Body of pancreas (tissue), 4 donors: ENCODE measurements at places on chromosomes 11 and 22.

DNA sequence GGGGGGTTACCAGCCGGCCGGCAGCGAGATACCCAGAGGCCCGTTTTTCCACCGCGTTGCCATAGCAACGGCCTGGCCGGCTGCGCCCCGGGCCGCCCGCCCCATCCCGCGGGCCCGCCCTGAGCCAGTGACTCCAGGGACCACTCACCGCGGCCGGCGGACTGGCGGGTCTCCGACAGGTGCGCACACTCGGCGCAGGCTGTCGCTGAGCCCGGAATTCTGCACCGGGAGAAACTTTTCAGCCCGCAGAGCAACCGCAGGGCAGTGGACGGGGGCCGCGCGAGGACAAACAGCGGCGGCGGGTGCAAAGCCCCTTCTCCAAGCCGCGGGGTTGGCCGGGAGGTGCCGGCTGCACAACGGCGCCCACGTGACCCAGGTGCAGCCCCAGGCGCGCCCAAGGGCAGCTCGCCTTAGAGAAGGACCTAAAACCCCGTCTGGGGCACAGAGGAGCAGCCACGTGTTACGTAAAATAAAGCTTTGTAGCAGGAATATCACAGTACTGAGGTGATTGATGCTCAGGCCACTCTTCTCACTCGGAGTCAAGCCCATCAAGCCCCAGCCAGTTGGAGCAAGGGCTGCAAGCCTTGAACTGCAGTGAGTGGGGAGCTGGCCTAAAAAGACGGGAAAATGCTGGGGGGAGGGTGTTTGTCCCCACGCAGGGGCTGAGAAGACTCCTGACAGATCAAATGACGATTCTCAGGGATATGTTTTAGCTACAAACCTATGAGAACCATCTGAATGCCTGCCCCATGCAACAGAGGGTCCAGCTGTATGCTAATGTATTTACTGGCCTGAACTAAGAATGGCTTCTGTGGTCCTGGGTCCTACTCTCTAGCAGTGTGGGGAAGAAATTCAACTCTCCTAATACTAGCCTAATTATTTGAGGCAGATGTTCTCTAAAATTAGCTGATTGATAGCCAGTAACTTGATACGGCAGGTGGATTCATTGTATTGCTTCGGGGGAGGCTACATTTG lies at the start of gene STK33:
Gene STK33 (minus strand): TSS at position 294 of the 975 bp plus-strand sequence. CDS start 119,323 bp downstream, outside the sequence.
- peaks cover 14% of the 10 kb centered on the region for H3K4me1 ChIP-seq
- H3K27me3 ChIP-seq: no peaks in the 10 kb centered on the region
- no peaks in the 10 kb centered on the region for H3K36me3 ChIP-seq
- H3K4me3 ChIP-seq: peak within 1 kb of the TSS; percentile 59

DNA sequence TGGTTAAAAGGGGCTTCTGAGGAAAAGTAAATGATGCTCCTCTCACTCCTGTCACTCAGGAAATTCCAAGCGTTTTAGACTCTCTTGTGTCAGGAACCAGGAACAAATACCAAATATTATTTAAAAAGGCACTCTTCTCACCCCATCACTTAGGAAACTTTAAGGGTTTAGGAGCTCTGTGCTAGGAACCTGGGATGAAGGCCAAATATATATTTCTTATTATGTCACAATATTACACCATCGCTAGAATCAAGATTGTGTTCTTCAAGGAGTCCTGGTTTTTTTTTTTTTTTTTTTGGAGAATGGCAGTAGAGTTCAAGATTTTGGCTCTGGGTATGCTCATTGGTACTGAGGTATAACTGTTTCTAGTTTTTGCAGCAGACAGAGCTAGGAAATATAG lies 79.0 kb upstream of the HEPHL1 start:
- H3K27me3 ChIP-seq: no peaks in the 10 kb centered on the region
- H3K36me3 ChIP-seq: no peaks in the 10 kb centered on the region
- H3K4me3 ChIP-seq: no peak overlapping the region
- H3K27ac ChIP-seq: no peak overlapping the region
- no peaks in the 10 kb centered on the region for H3K4me1 ChIP-seq

DNA sequence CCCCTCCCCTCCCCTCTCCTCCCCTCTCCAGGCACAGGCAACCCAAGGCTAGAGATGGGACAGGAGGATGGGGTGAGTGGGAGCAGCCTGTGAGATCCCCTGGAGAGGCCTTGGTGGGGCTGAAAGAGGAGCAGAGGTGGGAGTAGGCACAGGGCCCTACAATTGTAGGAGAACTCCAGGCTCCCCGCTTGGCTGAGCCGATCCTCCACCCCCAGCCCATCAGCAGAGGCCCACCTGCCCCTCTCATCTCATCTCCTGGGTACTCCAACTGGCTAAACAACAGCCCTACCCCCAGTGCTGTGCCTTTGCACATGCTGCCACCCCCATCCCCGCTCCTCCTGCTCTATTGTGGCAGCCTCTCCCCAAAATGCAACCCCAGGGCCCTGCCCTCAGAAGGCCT lies 52.0 kb upstream of the A4GALT start:
- H3K27ac ChIP-seq: no peak overlapping the region
- H3K4me1 ChIP-seq: peaks cover 30% of the 10 kb centered on the region
- H3K27me3 ChIP-seq: no peaks in the 10 kb centered on the region
- H3K36me3 ChIP-seq: no peaks in the 10 kb centered on the region

GRCh38 chr11:106999196-106999595 lies 19.1 kb downstream of the GUCY1A2 start:
- no peaks in the 10 kb centered on the region for H3K27me3 ChIP-seq
- no peaks in the 10 kb centered on the region for H3K36me3 ChIP-seq
- no peaks in the 10 kb centered on the region for H3K4me1 ChIP-seq
- H3K27ac ChIP-seq: no peak overlapping the region
- no peak for DNase-seq

DNA sequence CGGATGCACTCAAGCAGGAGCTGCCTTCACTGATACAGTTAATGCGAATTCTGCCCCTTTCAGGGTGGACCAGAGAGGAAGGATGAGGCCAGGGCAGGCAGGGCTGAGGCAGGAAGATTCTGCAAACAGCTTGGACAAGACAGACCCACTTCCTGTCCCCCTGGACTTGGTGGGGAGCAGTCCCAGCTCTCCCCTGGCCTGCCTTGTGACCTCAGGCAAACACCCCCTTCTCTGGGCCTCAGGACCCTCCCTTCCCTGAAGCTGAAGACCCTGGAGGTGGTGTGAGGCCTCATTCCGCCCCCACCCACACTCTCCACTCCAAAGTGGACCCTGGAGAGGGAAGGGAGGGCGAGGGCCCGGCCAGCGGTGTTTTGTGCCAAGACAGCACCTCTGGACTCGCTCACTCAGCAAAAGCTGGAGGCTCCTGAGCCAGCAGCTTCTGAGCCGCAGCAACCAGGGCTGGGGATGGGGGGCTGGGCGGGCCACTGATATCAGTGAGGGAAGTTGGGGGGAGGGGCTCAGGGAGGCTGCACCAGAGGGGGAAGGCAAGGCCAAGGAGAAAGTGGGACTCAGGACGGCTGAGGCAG lies 8.5 kb downstream of the RAB3IL1 start:
- no peak overlapping the region for H3K4me3 ChIP-seq
- DNase-seq: no peak
- no peak overlapping the region for H3K27ac ChIP-seq
- no peaks in the 10 kb centered on the region for H3K36me3 ChIP-seq
- H3K27me3 ChIP-seq: no peaks in the 10 kb centered on the region
